ENCODE measurements at places on chromosomes 7 and 10.

GRCh38 chr7:50450590-50451032, 461 bp upstream of the FIGNL1 start:
- peak; percentile 17 for DNase-seq

GRCh38 chr7:5595545-5596045, 172.0 kb upstream of the TNRC18 start:
- DNase-seq: no peak

GRCh38 chr7:115654384-115655214, 376.0 kb downstream of the TFEC start:
- DNase-seq: no peak

DNA sequence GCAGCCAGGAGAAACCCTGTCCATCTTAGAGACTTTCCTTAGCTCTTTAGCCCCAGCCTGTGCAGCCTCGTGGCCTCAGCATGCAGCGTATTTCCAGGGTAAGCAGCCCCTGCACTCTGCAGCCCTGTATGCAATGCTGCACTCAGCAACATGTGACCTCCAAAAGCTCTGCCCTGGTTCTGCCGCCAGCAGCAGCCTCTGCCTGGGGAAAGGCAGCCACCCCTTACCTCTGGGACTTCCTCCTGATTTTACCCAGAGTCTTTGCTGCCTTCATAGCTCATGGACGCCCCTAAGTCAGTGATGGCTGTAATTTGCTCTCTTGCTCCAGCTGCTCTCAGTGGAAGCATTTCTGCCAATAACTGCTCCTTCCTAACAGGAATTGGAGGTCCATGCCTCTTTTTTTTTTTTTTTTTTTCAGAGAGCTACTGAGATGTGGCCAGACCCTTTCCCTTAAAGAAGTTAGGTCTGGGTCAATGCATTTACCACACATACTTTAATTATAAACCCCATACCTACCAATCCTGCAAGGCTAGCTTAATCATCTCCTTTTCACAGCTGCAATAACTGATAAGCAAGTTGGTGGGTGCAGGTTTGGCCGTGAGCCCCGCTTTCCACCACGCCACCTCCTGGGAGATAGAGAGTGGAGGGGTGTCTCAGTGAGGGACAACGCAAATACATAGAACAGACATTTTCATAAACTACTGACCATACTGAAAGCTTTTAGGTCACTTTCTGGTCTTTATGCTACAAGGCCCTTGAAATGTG, 71.7 kb downstream of the RAMP3 start:
- no peak for DNase-seq

GRCh38 chr10:77820349-77820748, 106.2 kb downstream of the DLG5 start:
- DNase-seq: peak; percentile 14

DNA sequence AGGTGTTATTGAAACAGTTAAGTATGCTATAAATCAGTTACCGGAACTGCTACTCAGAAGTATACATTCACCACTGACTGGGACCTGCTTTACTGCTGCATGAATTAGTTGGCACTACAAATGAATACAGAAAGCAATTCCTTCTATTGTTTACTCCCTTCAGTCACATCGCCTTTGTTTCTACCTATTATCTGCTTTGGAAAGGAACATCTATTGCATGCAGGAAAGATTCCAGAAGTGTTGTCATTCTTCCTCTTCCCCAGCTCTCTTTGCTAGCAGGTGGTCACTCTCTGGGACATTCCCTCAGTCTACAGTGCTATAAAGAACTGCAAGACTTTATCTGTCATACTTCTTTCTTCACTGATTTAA, 131.3 kb downstream of the ANK3 start:
- DNase-seq: no peak
